ENCODE measurements at places on chromosomes 1 and 21.

DNA sequence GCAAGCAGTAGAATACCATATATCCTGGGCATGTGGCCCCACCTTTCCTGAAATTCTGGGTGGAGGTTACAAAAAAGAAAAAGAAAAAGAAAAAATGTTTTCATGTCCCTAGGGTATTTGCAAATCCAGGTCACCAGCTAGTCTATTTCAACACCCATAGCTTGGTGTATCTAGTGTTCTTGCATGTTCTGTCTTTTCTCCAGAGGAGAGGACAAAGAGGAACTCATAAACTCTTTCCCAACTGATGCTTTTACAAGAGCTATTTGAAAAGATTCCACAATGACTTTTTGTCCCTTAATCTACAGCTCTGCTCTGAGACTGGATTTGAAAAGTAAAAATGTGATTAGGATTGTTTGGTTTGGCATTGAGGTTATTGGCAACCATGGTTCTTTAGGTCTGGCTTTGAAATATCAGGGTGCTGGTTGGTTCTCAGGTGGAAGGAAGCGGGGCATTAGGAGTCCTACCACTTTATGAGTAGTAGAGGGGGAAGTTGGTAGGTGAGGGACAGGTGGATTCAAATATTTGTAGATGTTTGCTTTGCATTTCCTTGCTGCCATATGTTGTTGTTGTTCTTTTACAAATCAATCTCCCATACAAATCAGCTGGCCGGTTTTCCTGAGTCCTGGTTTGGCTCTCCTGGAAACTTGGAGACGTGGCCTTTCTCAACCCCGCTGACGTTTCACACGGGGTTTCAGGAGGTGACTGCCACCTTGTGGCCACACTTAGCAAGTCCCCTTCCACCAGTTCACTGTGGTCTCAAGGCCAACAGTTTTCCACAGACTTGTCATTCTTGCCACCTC is 126.7 kb upstream of the KIAA0040 start:
- DNase-seq, result peak; percentile 54

GRCh38 chr1:44260792-44261170 is 47.5 kb downstream of the DMAP1 start:
- no peak for DNase-seq

DNA sequence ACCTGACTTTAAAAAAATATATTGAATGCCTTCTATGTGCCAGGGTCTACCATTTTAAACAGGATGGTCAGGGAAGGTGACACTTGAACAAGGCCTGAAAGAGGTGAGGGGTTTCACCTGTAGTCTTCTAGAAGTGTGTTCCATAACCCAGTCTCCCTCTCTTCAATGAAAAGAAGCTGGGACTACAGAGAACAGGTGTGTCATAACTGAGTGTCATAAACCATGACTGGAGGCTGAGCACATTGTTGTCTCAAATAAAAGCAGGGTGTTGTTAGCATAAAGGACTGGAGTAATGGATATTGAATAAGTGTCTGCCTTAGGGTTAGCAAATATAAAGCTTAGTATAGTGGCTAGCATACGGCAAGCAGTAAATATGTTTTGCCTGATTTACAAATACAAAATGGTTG is 65.4 kb downstream of the SYDE2 start:
- DNase-seq, result no peak

DNA sequence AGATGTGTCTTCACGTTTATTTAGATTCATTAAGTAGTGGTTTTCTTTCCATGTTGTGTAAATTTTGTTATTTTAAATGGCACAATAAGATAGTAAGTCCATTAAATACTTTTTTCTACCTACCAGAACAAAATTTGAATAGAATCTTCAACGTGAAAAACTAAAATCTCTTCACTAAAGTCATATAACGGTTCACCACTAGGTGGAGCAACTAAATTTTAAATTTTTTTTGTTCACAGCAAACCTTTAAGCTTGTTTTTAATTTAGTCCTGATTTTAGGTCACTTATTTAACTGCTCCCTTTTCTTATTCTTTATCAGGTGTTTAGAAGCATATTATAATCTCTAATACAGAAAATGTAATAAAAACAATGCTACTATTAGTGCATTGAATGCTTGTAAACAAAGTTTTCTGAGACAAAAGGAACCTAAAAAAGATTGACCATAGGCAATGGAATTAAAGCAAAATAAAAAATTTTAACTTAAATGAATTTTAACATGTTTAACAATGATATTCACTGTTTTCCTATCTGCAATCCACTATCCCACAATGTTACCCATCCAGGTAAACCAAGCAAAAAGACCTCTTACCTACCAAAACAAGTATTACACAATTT is 28.3 kb upstream of the PKN2 start:
- no peak for DNase-seq

DNA sequence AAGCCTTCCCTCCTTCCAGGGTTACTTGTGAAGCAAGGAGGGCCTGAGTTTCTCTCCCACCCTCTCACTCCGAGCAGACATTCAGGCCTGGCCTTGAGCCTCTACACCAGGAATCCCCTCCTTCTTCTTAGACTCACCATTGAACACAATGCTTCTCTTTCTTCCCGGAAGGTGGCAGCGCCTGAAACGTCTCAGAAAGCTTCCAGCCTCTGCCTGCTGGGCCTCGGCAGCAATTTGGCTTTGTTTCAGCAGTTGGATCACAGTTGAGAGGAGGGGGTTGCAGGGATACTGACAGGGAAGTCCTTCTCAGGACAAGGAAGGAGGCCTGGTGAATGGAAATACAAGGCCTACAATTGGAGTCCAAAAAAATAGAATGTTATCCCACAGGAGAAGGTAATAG is 6.3 kb downstream of the CLDN8 start:
- DNase-seq, result no peak

DNA sequence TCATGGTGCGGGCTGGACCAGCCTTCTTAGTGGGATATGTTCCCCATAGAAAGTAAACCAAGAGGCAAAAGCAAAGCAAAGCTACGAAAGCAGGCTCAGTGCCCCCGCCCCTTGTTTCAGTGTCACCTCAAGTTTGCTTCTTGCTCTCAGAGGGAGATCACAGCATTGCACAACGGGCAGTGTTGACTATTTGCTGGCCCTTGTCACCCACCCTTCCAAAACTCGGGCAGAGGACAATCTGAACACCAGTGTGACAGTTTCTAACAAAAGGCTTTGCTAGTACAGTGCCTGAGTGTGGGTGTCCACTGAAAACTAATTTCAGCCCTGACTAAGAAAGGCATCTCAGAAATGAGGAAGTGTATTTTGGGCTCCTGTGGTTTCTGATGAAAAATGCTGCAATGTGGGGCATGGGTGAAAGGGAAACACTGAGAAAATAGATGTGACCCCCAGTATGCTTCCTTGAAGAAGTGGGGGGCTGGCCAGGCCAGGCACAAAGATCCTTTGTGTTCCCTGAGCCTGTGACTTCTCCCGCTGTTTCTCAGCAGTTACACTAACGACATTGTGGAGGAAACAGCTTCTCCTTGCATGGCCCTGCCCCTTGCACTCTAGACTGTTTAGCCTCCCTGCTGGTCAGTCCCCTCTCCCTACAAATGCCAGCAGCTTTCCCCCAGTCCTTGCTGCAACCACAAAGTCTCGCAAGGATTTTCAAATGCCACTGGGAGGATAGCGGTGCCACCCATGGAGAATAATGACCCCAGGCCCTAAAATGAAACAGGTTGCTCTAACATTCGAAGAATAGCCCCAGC is 33.3 kb upstream of the KCNE1 start:
- DNase-seq, result no peak

GRCh38 chr1:77036560-77036959 is 169.3 kb downstream of the ST6GALNAC5 start:
- peak; percentile 51 for DNase-seq

DNA sequence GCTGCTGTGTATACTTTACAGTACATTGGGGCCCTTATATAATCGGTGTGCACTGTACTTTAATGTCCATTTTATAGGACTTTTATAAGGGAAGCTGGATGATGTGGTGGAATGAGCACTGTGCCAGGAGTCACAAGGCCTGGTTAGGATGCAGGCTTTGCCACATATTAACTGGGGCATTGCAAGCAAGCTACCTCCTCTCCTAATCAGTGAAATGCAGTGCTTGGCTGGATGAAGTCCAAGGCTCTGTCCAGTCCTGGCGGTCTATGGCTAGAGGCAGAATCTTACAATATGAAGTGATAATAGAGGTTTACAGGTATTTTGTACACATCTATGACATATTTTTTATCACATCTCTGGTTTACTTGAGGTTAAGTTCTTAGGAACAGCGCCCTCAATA is 1.7 kb upstream of the PKP1 start:
- no peak for DNase-seq

- no peak for DNase-seq
Measured at GRCh38 chr1:51776408-51776807, 102.1 kb downstream of the NRDC start.

- no peak for DNase-seq
Measured at GRCh38 chr1:33696311-33696710, 167.6 kb upstream of the HMGB4 start.

- peak; percentile 78 for DNase-seq
Measured at GRCh38 chr1:246588159-246588721, 22.0 kb downstream of the CNST start.

Measured in brain microvascular endothelial cell (primary cell).